Neural crest cell (in vitro differentiated cells): ENCODE measurements at places on chromosomes 2 and 18.

- DNase-seq: no peak
Measured at GRCh38 chr2:240425236-240425615, 10.2 kb upstream of the GPC1 start.

DNA sequence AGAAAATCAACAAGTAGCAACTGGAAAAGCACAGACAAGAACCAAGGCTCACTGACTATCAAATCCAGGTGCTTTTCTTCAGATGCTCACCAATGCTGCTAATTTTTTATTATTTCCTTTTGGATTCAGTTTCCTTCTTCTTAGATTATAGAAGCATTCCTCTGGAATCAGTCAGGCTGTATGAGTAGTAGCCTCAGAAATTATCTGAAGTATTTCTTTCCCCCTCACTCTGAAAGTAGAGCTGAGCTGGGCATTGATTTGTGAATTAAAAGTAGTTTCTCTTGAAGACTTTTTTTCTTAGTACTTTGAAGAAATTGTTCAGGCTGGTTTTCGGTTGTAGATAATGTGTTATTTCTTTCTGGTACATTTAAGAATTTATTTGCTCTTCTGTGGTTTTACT lies 273.7 kb downstream of the NOL4 start:
- DNase-seq: no peak

DNA sequence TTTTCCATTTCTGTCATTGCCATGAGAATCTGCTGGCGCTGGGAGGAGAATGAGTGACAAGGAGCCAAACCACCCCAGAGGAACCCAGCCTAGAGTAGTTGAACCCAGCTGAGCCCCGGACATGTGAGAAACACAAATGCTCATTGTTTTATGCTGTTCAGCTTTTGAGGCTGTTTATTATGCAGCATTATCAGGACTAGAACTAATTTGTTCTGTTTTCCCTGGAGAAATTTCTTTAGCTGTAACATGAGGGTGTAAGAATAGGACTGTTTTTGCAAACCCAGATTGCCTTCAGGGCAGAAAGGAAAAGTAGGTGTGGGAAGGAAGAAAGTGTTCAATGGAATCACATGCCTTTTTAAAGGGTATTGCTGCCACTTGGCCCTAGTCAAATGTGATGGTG lies 28.5 kb upstream of the DOCK10 start:
- peak; percentile 4 for DNase-seq

GRCh38 chr2:128279009-128279408 lies 39.7 kb downstream of the HS6ST1 start:
- no peak for DNase-seq

- DNase-seq: no peak
Measured at GRCh38 chr2:193556766-193557470, 1362.2 kb upstream of the TMEFF2 start.

GRCh38 chr2:146489386-146489785 lies 1355.4 kb upstream of the ACVR2A start:
- no peak for DNase-seq

DNA sequence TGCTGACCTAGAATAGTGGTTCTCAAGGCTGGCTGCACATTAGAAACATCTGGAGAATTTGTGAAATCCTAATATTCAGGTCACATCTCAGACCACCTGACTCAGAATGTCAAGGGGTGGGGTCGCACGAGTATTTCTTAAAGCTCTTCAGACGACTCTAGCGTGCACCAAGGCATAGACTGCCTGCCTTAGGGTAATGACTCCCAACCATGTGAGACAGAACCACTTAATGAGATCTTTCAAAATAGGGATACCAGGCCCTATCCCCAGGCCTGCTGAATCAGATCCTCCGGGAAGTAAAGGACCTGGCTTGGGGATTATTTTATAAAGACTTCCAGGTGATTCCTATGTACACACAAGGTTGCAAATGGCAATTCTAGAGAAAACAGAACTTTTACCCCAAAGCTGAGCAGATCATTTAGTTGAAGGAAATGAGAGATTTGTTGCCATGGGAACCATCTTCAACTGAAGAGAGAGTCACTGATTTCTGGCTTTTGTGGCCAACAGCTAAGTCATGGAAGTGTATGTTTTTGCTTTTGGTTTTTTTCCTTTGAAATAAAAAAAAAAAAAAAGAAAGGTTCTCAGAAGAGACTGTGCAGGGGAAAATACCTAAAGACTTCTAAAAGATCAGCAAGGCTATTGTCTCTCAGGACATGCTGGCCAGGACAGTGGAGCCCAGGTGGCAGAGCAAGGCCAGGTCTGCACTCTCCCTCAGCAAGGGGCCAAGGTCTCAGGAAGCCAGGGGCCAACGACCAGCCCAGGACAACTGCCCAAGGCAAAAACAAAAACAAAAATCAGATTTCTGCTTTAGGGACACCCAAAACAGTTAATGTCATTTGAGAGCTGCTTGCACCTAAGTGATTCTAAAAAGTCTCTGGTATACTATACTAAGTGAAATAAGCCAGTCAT lies 15.3 kb upstream of the LOXHD1 start:
- no peak for DNase-seq

- DNase-seq: peak; percentile 8
Measured at GRCh38 chr2:177753682-177754491, 318.7 kb downstream of the PDE11A start.

- no peak for DNase-seq
Measured at GRCh38 chr18:22185273-22185672, 15.9 kb downstream of the GATA6 start.

DNA sequence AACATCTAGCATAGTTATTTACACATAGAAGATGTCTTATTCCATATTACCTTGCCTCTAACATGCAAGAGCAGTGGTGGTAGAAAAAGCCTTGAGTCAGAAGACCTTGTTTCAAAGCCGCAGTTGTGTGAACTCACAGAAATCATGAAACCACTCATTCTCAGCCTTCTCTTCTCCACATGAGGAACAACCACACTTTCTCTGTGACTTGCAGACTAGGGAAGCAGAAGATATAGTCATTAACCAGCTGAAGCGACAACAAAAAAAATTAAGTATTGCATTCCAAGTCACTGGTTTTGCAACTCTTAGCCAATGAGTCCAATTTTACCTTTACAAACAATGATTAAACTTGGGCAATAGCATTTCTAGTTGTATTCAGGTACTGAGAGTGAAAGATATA lies 19.0 kb downstream of the TWSG1 start:
- no peak for DNase-seq

DNA sequence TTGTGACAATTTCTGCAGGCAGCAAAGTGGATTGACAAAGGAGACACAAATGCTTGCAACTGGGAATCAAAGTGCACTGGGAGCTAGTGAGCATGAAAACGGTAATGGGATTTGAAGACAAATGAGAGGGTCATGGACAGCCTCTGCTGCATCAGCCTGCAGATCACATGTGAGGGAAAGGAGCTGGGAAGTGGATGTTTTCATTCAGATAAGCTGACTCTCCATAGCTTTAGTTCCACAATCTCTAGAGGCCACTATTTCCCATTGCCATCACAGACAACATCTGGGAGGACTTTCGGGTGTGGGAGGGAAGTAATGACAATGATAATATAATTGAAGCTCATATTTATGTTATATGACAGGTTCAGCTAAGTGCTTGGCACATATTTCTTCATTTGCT lies 28.4 kb downstream of the ADCYAP1 start:
- no peak for DNase-seq

- no peak for DNase-seq
Measured at GRCh38 chr2:218015586-218016521, 13.1 kb upstream of the TNS1 start.

GRCh38 chr18:36350251-36350651 lies 52.7 kb downstream of the FHOD3 start:
- no peak for DNase-seq

- no peak for DNase-seq
Measured at GRCh38 chr2:3789256-3789655, 85.9 kb downstream of the DCDC2C start.

DNA sequence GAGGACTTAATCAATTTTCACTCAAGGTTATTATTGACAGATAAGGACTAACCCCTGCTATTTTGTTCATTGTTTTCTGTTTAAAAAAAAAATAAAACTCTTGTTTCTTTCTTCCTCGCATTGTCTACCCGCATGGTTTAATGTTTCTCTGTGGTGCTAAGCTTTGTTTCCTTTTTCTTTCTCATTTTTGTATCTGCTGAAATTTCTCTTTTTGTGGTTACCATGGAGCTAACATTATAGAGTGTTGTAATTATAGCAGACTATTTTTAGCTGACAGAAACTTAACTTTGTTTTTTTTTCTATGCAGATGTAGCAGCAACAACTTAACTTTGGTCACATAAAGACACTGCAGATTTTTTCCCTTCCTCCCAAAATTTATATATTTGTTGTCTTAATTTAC lies 43.1 kb upstream of the CHN1 start:
- DNase-seq: no peak

DNA sequence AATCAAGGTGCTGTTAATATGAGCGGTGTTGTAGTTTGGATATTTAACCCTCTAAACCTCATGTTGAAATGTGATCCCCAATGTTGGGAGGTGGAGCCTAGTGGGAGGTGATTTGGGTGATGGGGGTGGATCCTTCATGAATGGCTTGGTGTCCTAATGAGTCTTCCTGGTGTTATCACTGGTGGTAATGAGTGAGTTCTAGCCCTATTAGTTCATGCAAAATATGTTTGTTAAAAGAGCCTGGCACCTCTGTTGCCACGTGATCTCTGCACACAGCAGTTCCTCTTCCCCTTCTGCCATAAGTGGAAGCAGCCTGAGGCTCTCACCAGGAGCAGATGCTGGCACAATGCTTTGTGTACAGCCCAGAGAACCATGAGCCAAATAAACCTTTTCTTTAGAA lies 158.4 kb downstream of the FMNL2 start:
- no peak for DNase-seq

DNA sequence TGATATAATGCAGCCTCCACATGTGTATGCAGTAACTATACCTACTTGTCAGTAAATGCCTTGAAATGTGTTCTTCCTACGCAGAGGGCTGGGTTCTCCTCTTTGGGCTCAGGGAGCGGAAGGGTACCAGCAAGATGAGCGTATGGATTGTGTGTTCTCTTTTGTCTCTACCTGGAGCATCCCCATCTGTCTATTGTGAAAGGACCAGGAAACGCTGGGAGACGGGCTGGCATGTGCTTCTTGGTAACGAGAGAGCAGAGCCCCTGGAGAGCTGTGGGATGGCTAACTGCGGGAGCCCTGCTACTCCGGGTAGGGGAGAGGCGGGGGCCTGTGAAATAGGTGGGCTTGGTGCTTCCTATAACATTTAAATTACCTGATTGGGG lies 80.9 kb downstream of the BCL2 start:
- DNase-seq: no peak

DNA sequence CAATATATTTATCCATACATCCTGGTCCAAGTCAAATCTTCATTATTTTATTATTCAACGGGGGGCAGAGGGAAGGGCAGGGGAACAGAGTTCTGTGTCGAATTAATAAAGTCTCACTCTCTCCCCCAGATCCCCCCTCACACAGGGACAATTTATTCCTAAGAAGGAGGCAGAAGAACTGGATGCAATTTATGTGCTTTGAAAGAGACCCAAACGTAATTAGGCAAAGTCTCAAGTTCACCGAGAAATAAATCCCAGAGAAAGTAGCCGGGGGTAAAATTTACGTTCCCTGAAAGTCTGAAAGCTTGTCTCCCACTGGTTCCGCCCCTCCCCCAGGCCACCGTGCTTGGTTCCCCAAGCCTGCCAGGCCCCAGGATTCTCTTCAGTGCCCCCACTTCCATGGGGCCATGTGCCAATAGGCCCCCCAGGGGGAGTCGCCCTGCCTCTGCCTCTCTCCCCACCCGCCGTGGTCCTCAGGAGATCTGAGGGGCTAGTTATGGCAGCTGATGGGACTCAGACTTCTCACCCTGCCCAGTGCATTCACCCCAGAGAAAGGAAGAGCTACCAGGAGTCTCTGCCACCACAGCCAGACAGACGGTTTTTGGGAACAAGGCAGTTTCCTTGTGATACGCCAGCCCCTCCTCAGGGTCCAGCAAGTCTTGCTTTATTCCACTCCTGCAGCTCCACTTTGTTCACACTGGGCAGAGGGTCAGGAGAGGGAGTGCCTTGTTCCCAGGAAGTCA lies 215.5 kb downstream of the CYP26B1 start:
- DNase-seq: no peak

DNA sequence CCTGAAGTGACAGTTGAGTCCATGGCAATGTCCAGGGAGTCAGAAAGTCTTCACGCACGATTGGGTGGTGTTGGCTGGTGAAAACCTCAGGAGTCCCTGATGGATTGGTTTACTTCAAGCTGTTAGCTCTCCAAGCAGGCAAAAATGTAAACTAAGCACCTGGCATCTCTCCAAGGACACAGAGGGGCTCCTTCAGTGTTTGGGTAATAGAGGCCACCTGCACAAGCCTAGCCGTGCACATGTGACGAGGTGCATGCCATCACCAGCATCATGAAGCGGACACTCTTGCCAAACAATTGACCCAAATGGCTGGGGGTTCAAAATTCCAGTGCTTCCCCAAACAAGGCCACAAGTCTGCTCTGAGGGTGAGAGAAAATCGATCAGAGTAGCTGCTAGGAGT lies 104.7 kb upstream of the CD302 start:
- no peak for DNase-seq

- DNase-seq: no peak
Measured at GRCh38 chr2:111053825-111054515, 66.7 kb upstream of the BCL2L11 start.

DNA sequence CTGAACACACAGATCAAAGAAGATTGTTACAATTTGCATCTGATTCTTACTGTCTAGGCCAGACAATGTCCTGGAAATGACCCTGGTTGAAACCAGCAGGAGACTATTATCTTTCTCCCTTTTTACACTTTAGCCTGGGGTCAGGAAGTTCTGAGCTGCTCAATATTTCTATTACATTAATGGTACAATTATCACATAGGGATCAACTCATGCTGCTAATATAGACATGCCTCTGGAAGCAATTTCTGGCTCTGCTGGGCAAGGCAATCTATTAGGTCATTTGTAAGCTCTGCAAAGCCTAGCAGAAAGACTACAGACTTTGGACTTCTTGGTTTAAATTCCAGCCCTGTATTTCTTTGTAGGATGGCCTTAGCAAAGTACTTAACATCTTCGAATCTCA lies 205.3 kb downstream of the LRP1B start:
- no peak for DNase-seq

- no peak for DNase-seq
Measured at GRCh38 chr18:57668021-57668420, 46.4 kb upstream of the NARS1 start.

GRCh38 chr18:74963820-74964446 lies 245.0 kb downstream of the PTGR3 start:
- DNase-seq: no peak

DNA sequence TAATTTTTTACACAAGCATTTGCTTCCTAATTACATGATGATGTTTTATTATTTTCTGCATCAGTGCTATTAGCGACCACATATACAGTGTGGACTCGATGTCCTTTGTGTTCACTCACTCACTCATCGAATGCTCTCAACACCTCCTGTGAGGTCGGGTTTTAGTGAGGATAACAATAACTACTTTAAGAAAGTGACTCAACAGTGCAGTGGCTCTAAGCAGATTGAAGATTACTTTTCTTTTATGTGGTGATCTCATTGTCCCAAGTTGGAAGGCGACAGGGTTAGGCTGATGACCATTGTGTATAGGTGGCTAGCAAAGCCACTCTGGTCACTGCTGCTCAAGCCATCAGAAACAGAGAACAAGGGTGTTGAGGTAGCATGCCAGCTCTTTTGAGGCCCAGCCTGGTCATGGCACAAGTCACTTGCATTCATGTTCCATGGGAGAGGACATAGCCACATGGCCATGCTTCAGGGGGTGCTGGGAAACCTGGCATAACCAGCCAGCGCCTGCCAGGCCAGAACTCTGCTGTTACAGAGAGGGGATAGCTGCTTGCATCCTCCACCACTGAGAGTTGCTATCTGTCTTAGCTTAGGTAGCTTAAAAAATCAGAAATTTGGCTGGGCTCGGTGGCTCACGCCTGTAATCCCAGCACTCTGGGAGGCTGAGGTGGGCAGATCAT lies 60.4 kb downstream of the PDCL3 start:
- DNase-seq: no peak

GRCh38 chr2:113245276-113245711 lies 33.4 kb downstream of the PAX8 start:
- DNase-seq: no peak
